Stimulated activated CD4-positive, alpha-beta T cell treated with anti-CD3 and anti-CD28 coated beads, Interleukin-2, amount 100 ng/mL, for 48 hours (primary cell): ENCODE measurements at places on chromosomes 7 and 10.

DNA sequence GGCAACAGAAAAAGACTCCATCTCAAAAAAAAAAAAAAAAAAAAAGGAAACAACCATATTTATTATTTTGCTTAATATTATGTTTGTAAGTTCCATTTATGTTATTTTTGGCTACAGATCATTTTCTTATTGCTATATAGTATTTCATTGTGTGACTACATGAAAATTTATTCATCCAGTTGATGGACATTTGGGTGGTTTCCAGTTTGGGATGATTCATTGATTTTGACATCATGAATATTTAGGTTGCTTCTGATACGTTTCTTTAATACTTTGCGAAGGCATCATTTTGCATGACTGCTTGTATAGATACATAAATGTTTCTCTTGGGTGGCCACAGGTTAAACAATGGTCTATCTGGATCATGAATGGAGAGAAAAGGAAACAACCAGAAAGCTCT, 2.0 kb upstream of the NPSR1 start:
- DNase-seq, result no peak

GRCh38 chr7:16189026-16189715, 232.2 kb downstream of the CRPPA start:
- DNase-seq, result no peak

DNA sequence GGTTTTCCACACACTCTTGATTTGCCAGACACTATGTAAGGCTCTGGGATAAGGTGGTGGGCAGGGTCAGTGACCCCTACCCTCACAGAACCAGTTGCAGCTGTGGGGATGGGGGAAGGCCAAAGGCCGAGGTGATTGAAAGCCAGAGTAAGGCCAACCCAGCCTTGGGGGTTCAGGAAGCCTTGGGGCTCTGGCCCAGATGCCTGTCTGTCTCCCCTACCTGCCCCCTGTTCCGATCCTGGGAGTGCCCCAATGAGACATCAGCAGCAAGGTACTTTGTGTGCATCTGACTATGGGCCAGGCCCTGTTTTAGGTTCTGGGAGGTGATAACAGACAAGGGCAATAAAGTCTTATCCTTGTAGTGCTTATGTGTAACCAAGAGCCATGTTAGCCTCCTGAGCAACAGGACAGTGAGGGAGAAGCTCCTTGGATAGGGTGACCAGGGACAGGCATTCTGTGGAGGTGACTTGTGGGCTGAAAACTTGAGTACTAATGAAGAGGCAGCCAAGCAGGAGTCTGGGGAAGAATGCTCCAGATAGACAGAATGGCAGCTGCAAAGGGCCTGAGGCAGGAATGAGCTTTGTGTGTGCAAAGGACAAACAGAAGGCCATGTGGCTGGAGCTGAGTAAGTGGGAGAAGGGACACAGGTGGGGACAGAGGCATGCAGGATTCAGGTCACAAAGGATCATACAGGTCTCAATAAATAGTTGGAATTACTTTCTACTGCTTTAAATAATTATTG, 35.4 kb downstream of the TSPAN14 start:
- no peak for DNase-seq

- no peak for DNase-seq
Measured at GRCh38 chr7:95631527-95631926, 35.2 kb upstream of the PDK4 start.

DNA sequence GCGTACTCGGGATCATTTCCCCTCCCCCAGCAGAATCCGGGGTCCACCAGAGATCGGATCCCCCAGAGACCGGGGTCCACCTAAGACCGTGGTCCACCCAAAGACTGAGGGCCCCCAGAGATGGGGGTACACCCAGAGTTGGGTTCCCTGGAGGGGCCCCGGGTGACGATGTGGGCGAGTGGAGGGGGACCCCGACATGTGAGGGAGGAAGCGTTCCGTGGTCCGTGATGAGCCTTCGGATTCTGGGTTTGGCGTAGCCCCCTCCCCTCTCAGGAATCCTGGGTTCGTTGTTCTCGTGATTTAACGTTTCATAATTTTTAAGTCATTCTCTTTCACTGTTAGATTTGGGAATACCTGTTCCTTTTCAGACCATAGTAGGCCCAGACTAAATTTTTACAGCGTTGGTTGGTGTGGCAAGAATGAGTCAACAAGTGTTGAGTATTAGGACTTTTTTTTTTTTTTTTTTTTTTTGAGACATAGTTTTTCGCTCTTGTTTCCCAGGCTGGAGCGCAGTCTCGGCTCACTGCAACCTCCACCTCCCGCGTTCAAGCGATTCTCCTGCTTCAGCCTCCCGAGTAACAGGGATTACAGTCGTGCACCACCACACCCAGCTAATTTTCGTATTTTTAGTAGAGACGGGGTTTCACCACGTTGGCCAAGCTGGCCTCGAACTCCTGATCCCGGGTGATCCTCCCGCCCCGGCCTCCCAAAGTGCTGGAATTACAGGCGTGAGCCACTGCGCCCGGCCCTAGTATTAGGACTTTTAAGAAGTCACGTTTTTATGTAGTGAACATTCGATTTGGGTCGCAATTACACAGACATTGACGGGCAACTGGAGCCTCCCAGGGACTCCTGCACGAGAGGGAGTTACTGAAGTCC, 672 bp downstream of the GTPBP4 start:
- no peak for DNase-seq

DNA sequence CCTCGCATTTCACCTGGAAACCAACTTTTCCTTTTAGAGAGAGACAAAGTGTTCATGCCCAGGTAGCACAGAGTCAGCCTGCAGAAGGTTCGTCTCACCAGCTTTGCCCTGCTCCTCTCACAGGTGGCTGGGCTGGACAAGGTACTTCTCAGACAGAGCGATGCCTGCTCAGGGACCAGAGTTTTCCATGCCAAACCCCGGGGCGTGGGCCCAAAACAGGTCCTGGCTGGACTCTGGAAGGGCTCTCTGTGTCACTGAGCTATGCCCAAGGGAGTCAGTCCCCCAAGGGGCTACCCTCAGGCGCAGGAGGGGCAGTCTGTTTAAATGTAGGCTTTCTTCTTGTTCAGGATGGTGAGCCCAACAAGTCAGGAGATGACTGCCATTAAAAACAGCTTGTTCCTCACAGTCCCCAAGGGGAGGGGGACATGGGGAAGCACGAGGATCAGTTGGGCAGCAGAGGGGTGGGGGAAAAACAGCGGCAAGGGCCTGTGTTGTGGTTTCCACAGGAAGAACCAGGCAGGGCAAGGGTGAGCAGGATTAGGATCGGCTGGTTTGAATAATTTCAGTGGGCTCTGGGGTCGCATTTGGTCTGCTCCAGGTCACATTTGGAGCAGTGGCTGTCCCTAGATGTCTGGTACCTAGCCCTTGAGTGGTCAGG, 55.5 kb upstream of the FIGNL1 start:
- DNase-seq, result no peak

GRCh38 chr7:108267615-108268014, 137.5 kb upstream of the LAMB4 start:
- no peak for DNase-seq

GRCh38 chr7:132430041-132430855, 146.0 kb downstream of the PLXNA4 start:
- no peak for DNase-seq

- DNase-seq, result no peak
Measured at GRCh38 chr10:72013202-72013945, 49.2 kb downstream of the CHST3 start.

GRCh38 chr10:113494761-113495160, 58.1 kb upstream of the HABP2 start:
- DNase-seq, result no peak

- no peak for DNase-seq
Measured at GRCh38 chr7:156659961-156660360, 19.4 kb downstream of the RNF32 start.

DNA sequence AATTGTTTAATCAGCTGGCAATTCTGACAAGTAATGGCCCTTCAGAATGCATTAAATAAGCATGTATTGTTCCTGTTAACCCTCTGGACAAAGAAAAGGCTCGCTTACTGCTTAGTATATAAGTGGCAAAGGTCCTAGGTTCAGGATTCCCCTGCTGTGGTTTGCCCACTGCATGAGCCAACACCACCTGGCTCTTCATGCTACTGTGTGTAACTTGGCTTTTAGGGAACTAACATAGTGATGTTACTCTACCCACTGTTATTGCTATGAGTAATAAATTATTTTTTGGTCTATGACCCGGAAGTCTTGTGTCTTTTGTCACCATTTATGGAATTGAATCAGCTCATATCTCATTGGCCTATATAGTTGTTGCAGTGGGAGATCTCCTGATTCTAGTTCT, 791.7 kb upstream of the PHF14 start:
- DNase-seq, result no peak

DNA sequence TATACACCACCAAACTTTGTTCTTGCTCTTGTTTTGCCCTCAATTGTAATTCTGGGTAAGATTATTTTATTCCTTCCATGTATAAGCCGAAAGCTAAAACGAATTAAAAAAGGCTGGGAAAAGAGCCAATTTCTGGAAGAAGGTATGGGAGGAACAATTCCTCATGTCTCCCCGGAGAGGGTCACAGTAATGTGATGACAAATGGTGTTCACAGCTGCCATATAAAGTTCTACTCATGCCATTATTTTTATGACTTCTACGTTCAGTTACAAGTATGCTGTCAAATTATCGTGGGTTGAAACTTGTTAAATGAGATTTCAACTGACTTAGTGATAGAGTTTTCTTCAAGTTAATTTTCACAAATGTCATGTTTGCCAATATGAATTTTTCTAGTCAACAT, 12.5 kb upstream of the CFAP69 start:
- DNase-seq, result no peak

- no peak for DNase-seq
Measured at GRCh38 chr7:135925210-135925609, 51.9 kb downstream of the MTPN start.

GRCh38 chr10:5943536-5943935, 33.8 kb downstream of the IL15RA start:
- no peak for DNase-seq

- DNase-seq, result no peak
Measured at GRCh38 chr10:17792991-17793390, 16.2 kb upstream of the MRC1 start.

GRCh38 chr7:26090927-26091519, 61.0 kb upstream of the NFE2L3 start:
- DNase-seq, result no peak

DNA sequence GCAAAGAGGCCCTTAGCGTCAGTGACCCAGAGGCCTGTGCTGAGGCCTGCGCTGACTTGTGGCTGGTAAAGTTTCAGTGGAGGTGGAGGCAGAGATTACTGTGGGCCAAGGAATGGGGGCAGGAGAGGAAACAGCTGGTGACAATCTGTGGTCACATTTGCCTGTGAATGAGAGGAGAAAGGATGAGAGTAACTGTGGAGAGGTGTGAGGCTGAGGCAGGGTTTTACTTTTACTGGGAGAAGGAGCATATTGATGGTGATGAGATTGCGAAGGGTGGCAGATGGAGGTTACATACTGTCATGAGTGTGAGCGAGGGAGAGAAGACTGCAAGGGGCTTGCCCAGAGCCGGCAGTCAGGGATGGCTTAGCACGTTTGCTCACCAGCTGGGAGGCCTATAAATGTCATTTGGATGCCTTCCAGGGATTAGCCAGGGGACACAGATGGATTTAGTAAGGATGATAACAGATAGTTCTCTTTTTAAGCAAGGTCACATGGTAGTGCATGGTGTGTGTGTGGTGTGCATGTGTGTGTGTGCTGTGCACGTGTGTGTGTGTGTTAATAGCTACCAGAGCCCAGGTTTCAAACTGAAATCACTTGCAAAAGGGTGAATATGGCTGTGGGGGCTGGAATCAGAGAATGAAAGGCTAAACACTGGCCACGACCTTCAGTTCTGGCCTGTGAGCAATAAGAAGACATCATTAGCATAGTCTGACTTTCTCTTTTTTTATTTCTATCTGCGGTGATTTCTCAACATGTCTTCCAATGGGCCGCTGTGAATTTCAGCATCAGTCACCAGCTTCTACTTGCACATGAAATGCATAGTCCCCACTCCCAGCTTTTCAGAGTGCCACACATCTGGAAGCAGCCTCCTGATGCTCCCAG, 291.5 kb upstream of the ZNF32 start:
- DNase-seq, result no peak

DNA sequence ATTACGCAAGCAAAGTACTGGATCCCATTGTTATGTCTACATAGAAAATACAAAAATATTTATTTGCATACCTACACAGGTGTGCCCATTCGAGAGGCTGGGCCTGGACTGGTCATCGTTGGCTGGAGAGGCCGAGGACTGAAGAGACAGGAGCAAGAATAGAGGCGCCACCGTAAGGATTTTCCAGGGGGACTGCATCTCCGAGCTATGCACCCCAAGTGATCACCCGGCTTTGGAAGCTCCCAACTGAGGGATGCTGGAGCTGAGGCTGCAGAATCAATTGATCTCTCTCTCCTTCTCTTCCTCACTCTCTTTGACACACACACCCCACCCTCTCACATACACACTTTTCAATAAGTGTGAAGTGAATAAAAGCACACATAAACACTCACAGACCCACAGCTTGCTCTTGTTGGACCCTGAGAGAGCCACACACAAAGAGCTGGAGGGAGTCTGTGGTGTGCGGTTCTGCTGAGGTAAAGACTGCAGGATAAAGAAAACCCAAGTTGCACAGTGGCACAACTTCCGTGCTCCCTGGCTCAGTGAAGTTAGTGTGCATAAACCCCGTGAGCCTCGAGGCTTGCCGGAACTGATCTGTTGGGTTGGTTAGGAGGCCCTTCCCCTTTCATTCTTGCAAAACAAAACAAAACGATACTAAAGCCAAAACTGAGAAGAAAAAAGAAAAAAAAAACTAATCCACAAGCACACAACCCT, at the start of gene AOAH:
TSS of gene AOAH (minus strand) at position 544 of the 714 bp plus-strand sequence. CDS start at position 198, 346 bp downstream.
- DNase-seq, result peak; percentile 43

DNA sequence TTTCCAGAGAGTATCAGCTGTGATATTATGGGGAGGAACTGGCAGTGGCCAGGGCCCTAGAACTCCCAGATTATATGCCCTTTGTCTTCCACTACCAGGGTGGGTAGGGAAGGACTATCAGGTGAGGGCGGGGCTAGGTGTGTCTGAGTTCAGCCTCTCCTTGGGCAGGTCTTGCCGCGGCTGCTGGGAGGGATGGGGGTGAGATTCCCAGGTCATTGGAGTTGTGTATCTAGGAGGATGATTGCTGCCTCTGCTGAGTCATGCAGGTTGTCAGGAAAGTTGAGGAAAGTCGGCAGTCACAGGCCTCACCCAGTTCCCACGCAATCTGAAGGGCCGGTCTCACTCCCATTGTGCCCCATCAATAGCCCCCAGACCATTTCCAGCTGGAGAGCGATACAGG, 185.2 kb downstream of the DKK1 start:
- DNase-seq, result no peak

- DNase-seq, result no peak
Measured at GRCh38 chr10:103622286-103622685, 128.8 kb downstream of the NEURL1 start.

DNA sequence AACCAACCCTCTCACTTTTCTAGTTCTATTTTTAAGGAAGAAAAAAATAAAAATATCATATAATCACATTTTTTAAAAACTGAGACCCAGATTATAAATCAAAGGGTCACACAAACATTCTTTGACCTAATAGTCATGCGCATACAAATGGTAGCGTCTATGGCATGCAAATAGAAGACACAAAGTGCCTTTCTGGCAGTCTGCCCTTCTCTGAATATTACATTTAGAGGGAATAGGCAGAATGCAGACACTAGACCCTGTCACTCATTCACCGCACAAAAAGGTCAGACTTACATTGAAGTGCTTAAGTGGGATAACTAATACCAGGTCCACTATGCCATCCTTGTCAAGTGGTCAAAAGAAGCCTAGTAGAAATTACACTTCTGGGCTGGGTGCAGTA, 26.5 kb upstream of the FHIP2A start:
- DNase-seq, result no peak
